Fibroblast of skin of left biceps (primary cell): ENCODE measurements at places on chromosomes 3 and 15.

DNA sequence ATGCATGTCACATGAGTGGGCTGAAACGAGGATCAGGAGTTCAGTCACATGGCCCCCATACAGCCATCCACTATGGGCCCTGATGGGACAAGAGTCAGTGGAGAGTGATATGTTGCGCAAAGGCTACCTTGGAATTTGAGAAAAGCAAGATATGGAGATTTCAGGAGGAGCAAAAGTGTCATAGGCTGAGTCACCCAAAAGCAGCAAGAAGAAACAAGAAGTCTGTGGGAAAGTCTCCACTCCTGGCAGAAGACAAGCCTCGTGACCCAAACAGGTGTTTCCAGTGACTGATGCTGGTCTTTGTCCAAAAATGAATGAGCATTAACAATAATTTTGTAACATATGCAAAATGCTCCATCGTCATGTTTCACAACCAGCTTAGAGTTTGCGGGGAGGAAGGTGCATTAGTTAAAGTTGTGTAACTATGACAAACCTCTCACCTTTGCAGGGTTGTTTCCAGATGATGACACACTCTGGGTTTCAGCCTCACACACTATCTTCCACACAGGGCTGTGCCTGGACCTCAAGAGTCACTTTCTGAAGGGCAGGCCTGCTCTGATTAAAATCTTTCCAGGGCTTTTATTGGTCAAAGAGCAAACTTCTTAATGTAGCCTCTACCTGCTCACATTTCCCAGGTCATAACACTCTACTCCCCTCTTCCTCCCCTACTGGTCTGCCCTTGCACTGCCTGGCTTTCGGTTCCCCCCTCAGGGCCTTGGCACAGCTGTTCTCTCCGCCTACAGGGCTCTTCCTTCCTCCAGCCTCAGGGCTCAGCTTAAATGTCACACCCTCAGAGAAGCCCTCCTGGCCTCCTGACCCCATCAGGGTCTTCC, 3.9 kb upstream of the DNASE1L3 start:
- no peak for DNase-seq

DNA sequence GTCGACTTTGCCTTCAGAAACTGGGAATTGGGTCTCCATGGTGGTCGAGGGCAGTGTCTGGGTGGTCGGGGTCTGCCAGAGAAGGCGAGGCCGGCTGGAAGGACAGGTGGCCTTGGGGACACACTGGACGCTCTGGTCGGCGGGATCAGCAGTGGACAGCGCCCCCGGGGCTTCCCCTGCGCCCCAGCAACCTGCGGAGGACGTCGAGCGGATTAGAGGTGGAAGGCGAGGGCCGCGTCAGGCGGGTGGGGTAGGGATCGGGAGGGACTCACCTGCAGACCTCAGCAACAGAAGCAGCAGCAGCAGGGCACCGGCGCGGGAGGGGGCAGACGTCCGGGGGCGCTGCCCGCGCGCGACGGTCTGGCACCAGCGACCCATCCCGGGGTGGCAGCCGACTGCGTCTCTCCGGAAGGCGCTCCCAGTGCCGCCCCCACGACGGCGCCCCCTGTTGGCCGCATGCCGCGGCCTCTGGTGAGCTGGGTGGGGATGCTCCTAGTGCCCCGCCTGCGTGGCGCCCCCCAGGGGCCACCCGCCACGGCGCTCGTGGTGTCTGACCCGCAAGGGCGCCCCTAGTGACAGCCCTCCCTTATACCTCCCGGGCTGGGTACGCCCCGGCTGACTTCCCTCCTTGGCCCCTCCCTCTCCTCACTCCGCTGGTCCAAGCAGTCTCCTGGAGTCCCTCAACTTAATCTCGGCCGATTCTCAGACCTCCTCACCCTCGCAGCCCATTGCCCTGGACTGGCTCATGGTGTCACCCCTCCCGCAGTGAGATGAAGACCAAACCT, at the start of gene PRSS50:
Gene PRSS50, minus strand, starts transcription at position 423 of the 785 bp plus-strand sequence. Its CDS starts 45 bp downstream, at position 378.
- DNase-seq = no peak

GRCh38 chr3:47715928-47716327, 65.8 kb downstream of the SMARCC1 start:
- no peak for DNase-seq

GRCh38 chr3:113018536-113019181, 27.9 kb downstream of the GTPBP8 start:
- DNase-seq = no peak
